ENCODE measurements at places on chromosomes 5 and 9.

DNA sequence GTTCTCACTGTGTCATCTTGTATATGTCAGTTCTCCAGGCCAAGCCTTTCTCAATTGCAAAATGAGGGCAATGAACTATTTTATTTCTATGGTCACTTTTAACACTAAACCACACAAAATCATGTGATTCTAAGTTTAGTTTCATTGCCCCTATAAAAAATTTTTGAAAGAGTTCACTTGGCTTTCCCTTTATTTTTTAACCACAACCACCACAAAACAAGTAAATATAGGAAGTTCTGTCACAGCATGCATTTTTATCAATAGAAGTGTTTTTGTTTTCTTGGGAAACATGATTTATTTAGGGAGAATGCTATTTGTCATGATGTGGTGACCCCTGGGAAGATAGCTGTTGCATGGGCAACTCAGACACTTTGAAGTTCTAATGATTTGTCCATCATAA lies 169.1 kb downstream of the CSNK1G3 start:
- no peak for DNase-seq

GRCh38 chr5:96141749-96142148 lies 180.1 kb upstream of the ELL2 start:
- DNase-seq = no peak

DNA sequence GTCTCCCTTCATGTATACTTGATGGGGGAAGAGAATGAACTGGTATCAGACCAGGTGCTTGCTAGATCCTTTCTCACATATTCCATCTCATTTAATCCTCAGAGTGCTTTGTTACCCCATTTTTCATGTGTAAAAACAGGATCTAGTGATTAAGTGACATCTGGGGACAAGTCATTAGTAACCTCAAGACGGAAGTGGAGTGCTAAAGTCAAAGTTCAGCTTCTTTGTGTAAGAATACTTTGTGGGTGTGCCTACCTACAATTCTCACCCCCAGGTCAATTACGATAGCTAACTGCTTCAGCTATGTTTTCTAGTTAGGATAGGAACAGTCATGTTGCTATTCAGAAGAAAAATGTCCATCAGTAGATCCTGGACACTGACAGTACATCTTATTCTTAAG lies 3.1 kb upstream of the FAM120AOS start:
- DNase-seq = no peak

DNA sequence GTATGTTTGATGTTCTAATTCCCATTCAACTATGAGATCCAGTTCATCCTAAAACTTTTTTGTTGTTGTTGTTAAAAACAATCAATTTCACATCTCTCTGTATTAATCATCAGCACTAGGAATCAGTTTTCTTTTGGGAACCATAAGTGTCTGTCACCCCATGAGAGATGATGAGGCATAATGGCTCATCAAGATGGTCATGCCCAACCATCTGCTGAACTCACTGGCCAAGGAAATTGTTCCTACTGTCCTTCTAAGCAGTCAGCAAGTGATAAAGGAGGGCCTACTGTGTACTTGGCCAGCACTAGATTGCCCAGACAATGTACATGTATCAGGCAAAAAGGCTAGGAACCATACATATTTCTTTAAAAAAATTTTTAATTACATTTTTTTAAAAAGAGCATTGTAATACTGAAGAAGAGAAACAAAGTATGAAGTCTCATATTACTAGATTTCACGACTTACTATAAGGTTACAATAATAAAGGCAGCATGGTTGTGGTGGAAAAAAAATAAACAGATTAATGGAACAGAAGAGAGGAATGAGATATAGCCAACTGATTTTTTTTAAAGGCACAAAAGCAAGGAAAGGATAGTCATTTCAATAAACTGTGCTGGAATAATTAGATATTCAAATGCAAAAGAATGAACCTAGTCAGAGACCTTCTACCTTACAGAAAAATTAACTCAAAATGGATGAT lies 458.3 kb downstream of the SPOCK1 start:
- DNase-seq = no peak

- no peak for DNase-seq
Measured at GRCh38 chr5:176342766-176343458, 18.7 kb downstream of the KIAA1191 start.

- no peak for DNase-seq
Measured at GRCh38 chr9:4090491-4090890, 209.4 kb downstream of the GLIS3 start.

- DNase-seq = no peak
Measured at GRCh38 chr5:32928761-32929160, 217.6 kb downstream of the NPR3 start.

DNA sequence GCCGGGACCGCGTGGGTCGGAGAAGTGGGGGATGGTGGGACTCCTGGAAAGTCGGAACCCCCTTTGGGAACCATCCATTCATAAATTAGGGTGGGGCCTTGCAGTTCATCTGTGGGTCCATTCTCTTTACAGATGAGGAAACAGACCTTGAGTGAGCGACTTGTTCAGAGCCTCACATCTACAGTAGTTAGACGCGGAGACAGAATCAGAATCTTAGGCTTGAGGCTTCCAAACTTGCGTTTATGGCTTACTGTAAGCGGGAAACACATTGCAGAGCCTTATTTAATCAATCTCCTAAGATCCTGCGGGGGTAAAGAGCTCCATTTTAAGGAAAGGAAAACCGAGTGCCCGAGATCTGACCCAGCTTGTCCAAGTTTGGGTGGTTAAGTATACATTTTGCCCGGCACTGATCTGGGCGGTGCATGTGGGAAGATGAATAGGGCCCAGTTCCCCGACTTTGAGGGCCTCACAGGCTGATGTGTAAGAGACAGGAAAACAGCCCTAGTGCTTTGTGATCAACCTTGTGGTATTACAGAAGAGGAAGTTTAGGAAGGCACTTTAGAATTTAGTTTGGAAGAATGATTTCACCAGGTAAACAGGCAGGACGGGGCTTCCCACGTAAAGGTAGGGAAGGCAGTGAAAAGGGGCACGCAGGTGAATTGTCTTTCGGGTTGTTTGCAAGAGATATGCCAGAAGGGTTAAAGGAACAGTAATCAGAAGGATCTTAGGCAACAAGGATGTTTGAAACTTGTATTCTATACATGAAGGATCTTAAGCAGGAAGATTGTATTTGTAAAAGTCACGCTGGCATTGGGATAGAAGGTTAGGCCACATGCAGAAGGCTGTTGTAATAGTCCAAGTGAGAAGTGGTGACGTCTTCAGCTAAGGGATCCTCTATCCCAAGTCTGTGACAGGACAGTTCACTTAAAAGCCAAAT lies 744 bp downstream of the TARS1 start:
- DNase-seq = no peak

GRCh38 chr9:94675008-94675881 lies 35.9 kb upstream of the FBP1 start:
- DNase-seq = no peak

DNA sequence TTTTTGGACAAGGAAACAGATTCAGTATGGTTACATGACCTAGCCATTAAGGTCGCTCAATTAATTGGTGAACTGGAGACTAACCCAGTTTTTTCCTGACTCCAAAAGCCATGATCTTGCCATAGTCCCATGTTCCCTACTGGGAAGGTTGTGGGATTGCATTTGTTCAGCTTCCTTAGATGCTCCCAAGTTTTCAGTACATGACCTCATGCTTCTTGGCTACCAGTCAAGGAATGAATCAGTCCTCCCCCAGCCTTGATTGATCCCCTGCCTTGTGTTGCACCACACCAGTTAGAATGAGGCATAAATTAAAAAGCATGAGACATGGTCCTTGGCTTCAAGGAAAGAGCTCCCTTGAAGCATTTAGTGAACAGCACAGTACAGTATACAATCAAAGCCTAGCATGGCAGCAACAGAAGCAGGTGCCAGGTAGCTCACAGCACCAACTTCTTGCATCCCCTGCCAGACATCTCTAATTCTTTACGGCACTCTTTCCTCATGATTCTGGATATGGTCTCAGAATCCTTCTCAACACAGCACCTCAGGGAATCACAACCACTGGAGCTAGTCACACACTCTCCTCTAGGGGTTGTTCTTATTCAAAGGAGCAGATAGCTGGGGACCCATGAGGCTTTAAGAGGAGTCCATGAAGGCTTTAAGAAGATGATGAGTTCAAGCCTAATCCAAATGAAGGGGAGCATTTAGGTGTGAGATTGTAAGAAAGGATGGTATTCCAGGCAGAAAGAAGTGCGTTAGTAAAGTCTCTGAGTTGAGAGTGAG lies 295.5 kb upstream of the CLINT1 start:
- DNase-seq = no peak

DNA sequence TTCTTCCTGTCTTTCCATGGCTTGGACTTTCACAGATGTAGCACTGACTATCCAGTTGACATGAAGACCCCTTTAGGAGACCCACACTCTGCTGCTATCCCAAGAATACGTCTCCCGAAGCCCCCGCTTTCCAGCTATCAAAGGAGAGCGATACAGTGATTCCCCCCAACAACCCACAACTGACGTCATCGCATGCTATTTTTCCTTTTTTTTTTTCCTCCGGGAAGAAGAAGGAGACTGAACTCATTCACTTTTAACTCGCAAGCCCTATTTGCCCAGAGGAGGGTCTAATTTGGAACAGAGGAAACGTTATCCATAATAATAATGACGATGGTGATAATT lies 2.1 kb downstream of the PAPPA start:
- DNase-seq = no peak

DNA sequence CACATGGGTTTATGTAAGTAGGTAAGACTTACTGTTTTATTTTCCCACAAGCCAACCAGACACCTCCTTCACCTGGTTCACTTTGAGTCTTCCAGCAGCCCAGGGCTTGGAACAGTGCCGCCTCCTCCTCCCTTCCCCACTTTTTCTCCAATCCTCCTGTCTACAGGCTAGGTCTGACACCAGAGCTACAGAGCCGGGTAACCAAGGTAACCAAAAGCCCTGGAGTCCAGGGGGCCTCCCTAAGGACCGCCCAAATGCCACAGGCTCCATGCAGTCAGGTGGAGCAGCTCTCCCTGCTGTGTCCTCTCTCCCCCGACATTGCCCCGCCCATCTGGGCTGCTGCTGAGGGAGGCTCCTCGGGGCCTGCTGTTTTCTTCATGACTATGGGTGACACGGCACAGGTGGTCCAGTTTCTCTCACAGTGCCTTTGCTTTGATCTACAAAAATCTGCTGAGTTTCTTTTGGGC lies 138.0 kb upstream of the EFNA5 start:
- DNase-seq = no peak

DNA sequence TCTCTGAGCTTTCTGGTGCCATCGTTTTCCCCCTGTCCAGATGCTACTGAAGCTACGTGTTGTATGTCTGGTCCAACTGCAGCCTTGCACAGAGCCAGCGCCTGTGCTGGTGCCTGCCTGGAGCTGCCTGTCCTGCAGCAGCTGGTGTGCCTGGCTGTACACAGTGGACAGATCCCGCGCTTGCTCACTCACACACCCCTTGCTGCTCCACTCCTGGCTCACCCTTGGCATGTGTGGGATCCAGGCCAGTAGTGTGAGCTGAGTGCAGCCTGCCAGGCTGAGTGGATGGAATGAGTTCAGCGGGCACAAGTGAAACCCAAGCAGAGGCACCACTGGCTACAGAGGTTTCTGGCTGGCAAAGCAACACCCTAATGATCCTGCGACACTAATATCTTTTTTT lies 40.4 kb downstream of the FER start:
- DNase-seq = no peak

DNA sequence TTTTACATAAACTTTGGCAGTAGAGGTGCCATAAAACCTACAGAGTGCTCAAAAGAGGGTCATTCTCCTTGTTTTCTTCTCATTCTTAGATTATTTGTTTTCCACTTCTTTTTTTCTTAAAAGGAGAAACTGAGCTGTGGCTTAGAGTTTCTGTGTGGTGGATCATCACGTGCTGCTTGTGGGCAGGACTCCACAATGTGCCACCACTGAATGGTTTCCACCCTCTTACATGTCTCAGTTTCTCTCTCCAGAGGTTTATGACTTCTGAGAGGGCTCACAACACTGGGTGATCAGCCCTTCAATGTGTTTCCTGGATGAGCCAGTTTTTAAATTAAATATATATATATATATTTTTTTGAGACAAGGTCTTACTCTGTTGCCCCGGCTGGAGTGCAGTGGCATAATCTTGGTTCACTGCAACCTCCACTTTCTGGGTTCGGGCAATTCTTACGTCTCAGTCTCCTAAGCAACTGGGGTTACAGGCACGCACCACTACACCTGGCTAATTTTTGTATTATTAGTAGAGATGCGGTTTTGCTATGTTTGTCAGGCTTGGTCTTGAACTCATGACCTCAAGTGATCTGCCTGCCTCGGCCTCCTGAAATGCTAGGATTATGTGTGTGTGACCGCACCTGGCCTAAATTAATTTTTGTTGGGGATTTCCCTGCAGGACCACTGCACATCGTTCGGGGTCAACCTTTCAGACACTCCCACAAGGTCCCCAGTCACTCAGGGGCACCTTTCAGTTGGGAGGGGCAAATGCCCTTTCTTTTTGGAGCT lies 3.1 kb upstream of the UNC13B start:
- DNase-seq = no peak

DNA sequence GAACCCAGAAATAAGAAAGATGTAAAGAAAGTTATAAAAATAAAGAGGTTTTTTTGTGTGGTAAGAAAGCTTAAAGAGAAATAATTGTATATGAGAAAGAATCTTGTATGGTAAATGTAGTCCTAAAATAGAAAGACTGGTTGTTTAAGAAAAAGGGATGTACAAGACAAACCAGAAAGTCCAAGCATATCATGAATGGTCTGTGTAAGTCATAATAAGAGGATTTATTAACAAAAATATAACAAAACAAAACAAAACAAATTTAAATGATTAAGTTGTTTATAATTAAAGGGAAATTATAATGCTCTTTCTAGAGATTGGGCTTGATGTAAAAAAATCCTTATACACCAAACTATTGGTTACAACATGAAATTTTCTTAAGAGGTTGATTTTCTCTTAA lies 590.4 kb upstream of the PTGER4 start:
- no peak for DNase-seq

DNA sequence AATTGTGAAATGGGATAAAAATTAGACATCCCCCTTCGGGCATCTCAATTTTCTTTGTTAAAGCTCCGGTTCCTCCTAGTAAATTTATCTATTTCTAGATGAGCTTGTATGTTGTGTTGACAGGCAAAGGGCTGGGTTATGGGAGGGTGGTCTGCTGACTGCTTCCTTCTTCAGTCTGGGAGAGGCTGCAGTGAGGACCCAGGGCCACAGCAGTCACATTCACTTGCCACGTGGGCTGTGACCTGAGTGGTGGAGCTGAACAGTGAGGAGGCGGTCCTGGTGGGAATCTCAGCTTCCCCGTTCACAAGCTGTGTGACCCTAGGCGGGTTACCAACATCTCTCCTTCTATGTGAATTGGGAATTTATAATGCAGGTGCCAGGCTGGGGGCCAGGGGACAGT lies 57.5 kb upstream of the RXRA start:
- DNase-seq = no peak

GRCh38 chr5:129246088-129246487 lies 151.5 kb downstream of the ISOC1 start:
- no peak for DNase-seq

- no peak for DNase-seq
Measured at GRCh38 chr5:31880449-31880848, 241.5 kb downstream of the PDZD2 start.

All from GM12891 (cell line).